ENCODE measurements at places on chromosomes 7 and 10. TPM values are rescaled to one million over a fixed set of nuclear protein-coding genes. Genes with fewer than 3 reads are reported as not detected.
A peak's percentile ranks its signal among the peaks of the same experiment; 100 is the strongest.

GRCh38 chr7:101681170-101682007, 52.3 kb upstream of the MYL10 start:
- H3K4me3 ChIP-seq, result no peak overlapping the region
- no peak for DNase-seq
- H3K27me3 ChIP-seq, result no peaks in the 10 kb centered on the region
- no peaks in the 10 kb centered on the region for H3K36me3 ChIP-seq

DNA sequence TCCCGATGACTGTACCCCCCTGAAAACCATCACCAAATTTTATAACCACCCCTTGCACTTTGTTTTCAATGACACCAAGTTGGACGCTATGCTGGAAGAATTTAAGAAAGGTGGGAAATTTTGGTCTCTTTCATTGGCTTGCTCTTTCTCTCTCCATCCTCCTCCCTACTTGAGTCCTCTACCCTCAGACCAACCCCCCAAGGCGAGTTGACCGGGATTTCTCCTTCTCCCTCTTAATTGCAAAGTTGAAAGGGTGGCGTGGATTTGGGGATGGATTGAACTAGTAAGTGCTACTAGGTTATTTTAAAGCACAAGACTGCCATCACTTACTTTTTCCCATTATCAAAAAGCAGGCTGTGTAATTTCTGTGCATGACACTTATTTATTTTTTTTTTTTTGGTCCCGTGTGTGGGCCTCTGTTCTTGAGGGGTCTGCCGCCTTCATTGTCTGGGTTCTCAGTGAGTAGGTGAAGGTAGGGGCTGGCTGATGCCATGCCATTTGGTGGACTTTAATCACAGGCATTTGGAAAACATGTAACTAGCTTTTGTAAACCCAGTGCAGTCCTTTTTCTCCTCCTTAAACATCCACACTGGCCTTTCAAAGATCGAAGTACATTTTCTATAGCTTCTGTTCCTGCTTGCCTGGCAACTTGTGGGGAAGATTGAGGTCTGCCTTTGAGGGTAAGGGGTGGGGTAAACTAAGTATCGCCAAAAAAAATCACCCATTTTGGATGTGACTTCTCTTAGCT, 2.1 kb downstream of the CNNM2 start:
- H3K4me3 ChIP-seq, result no peak overlapping the region
- H3K27ac ChIP-seq, result no peak overlapping the region
- peaks cover 39% of the 10 kb centered on the region for H3K4me1 ChIP-seq
- H3K36me3 ChIP-seq, result no peaks in the 10 kb centered on the region
- DNase-seq, result no peak

GRCh38 chr7:112204499-112205342, 1.5 kb downstream of the DOCK4 start:
- DNase-seq, result peak; percentile 42
- no peak overlapping the region for H3K27ac ChIP-seq
- peaks cover 23% of the 10 kb centered on the region for H3K4me1 ChIP-seq
- H3K36me3 ChIP-seq, result no peaks in the 10 kb centered on the region

DNA sequence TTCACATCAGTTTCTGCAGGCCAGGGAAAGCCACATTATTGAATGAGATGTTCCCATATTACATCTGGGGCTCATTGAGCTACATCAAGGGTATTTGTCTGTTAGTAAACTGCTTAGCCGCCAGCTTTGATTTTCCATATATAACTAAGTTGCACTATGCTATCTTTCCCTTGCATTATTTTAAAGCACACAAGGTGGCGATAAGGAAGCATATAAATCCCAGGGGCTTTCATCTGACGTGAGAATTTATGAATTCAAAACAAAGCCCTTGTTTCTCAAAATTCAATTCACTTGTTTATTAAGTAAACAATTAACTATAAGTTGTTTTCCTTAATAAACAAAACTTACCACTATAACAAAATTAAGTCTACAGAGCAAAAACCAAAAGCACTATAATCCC, 334.1 kb upstream of the TPK1 start:
- H3K27ac ChIP-seq, result no peak overlapping the region
- no peaks in the 10 kb centered on the region for H3K36me3 ChIP-seq
- H3K4me3 ChIP-seq, result no peak overlapping the region

GRCh38 chr10:1372212-1372611, 316.0 kb downstream of the WDR37 start:
- no peaks in the 10 kb centered on the region for H3K36me3 ChIP-seq
- no peak overlapping the region for H3K4me3 ChIP-seq
- no peak overlapping the region for H3K27ac ChIP-seq
- no peaks in the 10 kb centered on the region for H3K27me3 ChIP-seq
- no peaks in the 10 kb centered on the region for H3K4me1 ChIP-seq
- DNase-seq, result peak; percentile 50

- no peak overlapping the region for H3K27ac ChIP-seq
- H3K4me3 ChIP-seq, result no peak overlapping the region
- no peaks in the 10 kb centered on the region for H3K27me3 ChIP-seq
- no peaks in the 10 kb centered on the region for H3K36me3 ChIP-seq
- no peaks in the 10 kb centered on the region for H3K4me1 ChIP-seq
Observed at GRCh38 chr10:10994360-10994759, 23.3 kb upstream of the CELF2 start.

DNA sequence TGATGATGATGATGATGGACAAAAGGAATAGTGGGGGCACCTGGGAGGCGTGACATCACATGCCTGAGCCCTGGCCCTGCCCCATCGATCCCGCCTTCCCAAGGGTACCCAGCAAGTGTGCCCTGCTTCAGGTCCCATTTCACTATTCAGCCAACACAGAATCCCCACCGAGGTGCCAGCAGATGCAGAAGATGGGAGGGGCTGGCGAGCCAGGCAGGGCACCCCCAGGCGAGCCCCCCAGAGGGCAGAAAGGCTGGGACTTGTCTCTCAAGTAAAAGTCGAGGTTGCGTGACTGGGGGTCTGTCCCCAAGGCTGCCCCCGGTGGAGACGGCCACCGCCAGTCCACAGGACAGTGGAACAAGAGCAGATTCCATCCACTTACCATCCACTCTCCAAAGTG, 57.5 kb downstream of the INSIG1 start:
- DNase-seq, result no peak
- H3K27ac ChIP-seq, result no peak overlapping the region
- H3K4me1 ChIP-seq, result no peaks in the 10 kb centered on the region
- H3K27me3 ChIP-seq, result no peaks in the 10 kb centered on the region

GRCh38 chr10:7205656-7206055, 205.2 kb downstream of the SFMBT2 start:
- no peak overlapping the region for H3K27ac ChIP-seq
- no peaks in the 10 kb centered on the region for H3K27me3 ChIP-seq
- no peak for DNase-seq
- no peaks in the 10 kb centered on the region for H3K4me1 ChIP-seq
- peaks cover 57% of the 10 kb centered on the region for H3K36me3 ChIP-seq
- H3K4me3 ChIP-seq, result no peak overlapping the region

- H3K4me1 ChIP-seq, result no peaks in the 10 kb centered on the region
- no peaks in the 10 kb centered on the region for H3K36me3 ChIP-seq
- H3K27ac ChIP-seq, result no peak overlapping the region
- H3K27me3 ChIP-seq, result no peaks in the 10 kb centered on the region
- no peak for DNase-seq
- no peak overlapping the region for H3K4me3 ChIP-seq
Observed at GRCh38 chr7:150923196-150923595, 54.9 kb downstream of the KCNH2 start.

DNA sequence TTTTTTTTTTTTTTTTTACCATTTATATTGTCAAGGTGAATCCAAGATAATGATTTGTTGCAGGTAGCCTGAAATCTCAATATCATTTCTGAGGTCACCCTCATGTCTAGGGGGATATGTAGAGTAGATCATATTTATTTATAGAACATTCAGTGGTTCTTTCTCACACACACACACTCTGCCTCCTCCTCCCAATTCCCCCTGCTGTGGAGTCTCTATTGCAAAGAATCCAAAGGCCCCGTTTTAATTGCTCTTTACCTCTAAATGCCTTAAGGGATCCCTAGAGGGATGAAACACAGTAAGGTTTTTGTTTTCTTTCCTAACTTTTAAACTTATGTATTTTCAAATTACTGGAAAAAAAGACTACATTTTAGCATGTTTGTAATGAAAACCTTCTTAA, 170.0 kb downstream of the PRKG1 start:
- no peaks in the 10 kb centered on the region for H3K4me1 ChIP-seq
- no peak overlapping the region for H3K27ac ChIP-seq
- H3K36me3 ChIP-seq, result no peaks in the 10 kb centered on the region
- H3K27me3 ChIP-seq, result no peaks in the 10 kb centered on the region

DNA sequence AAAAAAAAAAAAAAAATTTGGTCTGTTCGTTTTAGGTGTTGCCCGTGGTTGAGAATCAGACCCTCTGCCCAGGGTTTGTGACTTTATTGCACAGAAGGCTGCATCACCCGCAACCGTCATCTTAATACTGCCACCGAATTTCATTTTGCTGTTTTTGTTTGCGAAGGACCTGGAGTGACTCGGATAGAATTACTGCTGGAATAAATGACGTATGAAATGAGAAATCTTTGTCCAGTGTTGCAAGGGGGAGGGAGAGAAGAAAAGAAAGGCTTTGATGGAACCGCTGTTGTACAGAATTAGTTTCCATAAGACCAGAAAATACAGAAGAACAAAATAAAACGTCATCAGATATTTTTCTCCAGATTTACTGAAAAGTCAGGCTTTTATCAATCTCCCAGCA, 103.3 kb downstream of the GALNT17 start:
- H3K36me3 ChIP-seq, result no peaks in the 10 kb centered on the region
- no peak overlapping the region for H3K4me3 ChIP-seq
- H3K27ac ChIP-seq, result no peak overlapping the region
- H3K27me3 ChIP-seq, result no peaks in the 10 kb centered on the region
- DNase-seq, result no peak
- H3K4me1 ChIP-seq, result no peaks in the 10 kb centered on the region

- no peak for DNase-seq
- no peaks in the 10 kb centered on the region for H3K4me1 ChIP-seq
- no peaks in the 10 kb centered on the region for H3K27me3 ChIP-seq
- H3K27ac ChIP-seq, result no peak overlapping the region
- no peak overlapping the region for H3K4me3 ChIP-seq
Observed at GRCh38 chr7:116610210-116610609, 61.8 kb upstream of the MET start.

DNA sequence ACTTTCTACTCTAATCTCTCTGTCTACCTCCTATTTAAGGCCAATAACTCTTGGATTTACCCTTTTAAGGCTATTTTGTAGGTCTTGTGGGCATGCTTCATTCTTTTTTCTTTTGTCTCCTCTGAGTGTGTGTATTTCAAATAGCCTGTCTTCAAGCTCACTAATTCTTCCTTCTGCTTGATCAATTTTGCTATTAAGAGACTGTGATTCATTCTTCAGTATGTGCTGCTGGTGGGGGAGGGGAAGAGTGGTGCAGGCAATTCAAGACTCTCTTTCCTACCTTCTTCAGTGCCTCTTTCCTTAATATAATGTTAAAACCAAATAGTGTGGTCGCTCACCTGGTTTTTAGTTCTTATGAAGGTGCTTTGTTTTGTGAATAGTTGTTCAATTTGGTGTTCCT, 20.0 kb downstream of the ABCB1 start:
- no peak for DNase-seq
- H3K4me3 ChIP-seq, result no peak overlapping the region
- no peaks in the 10 kb centered on the region for H3K27me3 ChIP-seq
- no peaks in the 10 kb centered on the region for H3K36me3 ChIP-seq

- peaks cover 17% of the 10 kb centered on the region for H3K4me1 ChIP-seq
- H3K36me3 ChIP-seq, result no peaks in the 10 kb centered on the region
- no peak overlapping the region for H3K4me3 ChIP-seq
- no peak for DNase-seq
- no peak overlapping the region for H3K27ac ChIP-seq
- no peaks in the 10 kb centered on the region for H3K27me3 ChIP-seq
Observed at GRCh38 chr7:74014931-74015330, 13.0 kb upstream of the ELN start.

DNA sequence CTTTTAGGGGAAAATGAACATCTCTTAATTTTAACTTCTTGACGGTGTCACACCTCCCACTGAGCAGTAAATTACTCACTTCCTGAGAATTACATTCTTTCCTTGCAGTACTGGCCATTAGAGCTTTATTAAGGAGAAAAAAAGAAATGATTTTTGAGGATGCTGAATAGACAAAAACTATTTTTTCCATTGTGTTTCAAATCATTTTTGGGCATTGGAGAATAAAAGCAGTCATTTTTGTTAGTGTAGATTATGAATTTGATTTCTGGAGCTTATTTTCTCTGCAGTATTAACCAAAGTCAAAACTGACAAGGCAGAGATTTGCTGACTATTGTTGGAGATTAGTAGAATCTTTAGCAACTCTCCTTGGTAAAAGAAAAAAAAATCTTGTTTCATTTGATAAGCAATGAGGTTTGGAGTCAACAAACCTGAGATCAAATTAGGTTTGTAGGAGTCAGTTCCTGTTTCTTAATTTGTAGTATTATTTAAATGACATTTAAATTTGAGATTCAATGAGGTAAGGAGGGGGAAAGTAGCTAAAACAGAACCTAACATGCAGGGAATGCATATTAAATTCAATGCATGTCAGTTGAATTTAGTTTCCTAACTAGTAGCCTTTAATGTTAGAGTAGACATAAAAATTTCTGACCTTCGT, 70.6 kb downstream of the AP3M1 start:
- peak overlapping the region; percentile 91 for H3K27ac ChIP-seq
- peak overlapping the region; percentile 31 for H3K4me3 ChIP-seq
- H3K36me3 ChIP-seq, result peaks cover 6% of the 10 kb centered on the region
- no peaks in the 10 kb centered on the region for H3K27me3 ChIP-seq
- peak; percentile 77 for DNase-seq

DNA sequence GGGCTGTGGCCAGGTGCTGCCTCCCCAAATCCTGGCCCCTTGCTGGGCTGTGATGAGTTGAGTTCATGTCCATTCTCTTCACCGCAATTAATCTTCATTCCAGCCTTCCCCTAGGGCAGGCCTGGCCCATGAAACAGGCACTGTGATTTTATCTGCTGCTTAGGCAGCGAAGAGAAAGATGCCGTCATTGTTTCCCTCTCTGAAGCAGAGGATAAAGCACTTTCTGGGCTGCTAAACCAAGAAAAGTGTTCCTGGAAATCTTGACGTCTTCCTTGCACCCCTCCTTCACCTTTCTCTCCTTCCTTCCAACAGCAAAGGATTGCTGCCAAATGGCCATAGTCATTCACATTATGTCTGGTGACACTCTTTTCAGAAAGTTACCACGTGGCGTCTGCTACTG, 265.9 kb downstream of the ZEB1 start:
- no peak overlapping the region for H3K4me3 ChIP-seq
- no peaks in the 10 kb centered on the region for H3K36me3 ChIP-seq
- H3K27me3 ChIP-seq, result no peaks in the 10 kb centered on the region
- no peak for DNase-seq

- no peak for DNase-seq
- H3K4me1 ChIP-seq, result peaks cover 16% of the 10 kb centered on the region
- H3K36me3 ChIP-seq, result no peaks in the 10 kb centered on the region
- no peak overlapping the region for H3K4me3 ChIP-seq
- H3K27me3 ChIP-seq, result no peaks in the 10 kb centered on the region
Observed at GRCh38 chr7:76304888-76305375, 2.5 kb downstream of the HSPB1 start.

Gene GIMAP8
- not detected for total RNA-seq

Gene KLF14
- not detected for total RNA-seq

Gene SEPTIN7
- 263 TPM for total RNA-seq

Gene PDE6C
- total RNA-seq, result not detected

Gene ZP3
- not detected for total RNA-seq

Measured in Karpas-422 (cell line).